ENCODE measurements at places on chromosomes 1 and 21. TPM values are rescaled to one million over a fixed set of nuclear protein-coding genes. Genes with fewer than 3 reads are reported as not detected.

GRCh38 chr1:157403608-157404007 lies 148.7 kb downstream of the FCRL5 start:
- no peak for DNase-seq

GRCh38 chr1:159162516-159163265 lies 8.7 kb upstream of the CADM3 start:
- no peak for DNase-seq

DNA sequence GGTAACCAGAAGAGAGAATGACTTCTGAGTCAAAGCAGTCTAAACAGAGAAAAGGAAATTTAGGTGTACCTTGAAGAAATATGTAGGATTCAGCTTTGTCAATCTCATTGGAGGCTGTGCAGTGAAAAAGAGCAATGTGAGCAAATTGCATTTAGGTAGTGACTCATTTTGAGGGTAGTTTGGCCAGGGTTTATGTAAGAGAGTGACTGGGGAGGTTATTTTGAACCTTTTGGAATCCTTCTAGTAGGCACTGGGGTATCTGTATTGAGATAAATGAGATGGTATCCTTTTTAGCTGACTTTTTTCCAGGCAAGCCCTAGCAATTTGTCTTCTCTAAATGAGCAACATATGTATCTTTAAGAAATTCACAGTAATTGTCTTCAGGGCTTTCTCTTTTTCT lies 95.9 kb downstream of the DISP1 start:
- DNase-seq = no peak

DNA sequence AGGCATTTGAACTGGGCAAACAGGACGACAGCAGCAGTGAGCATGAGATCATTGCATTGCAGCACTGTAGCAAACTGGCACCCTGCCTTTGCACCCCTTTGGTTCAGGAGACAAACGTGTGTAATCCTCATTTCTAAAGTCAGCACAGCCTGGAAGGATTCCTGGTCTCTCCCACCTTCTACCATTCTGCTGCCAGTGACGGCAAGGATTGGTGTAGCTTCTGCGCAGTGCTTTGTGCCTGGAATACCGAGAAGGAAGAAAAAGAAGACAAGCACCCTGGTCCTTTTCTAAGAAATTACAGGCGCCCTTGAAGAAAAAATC lies 805.3 kb downstream of the USP25 start:
- peak; percentile 92 for DNase-seq

GRCh38 chr1:232641507-232641906 lies 11.6 kb upstream of the SIPA1L2 start:
- DNase-seq = no peak

GRCh38 chr1:217188280-217189237 lies 442.3 kb downstream of the GPATCH2 start:
- no peak for DNase-seq

GRCh38 chr1:179598631-179599030 lies 7.0 kb downstream of the TDRD5 start:
- no peak for DNase-seq

DNA sequence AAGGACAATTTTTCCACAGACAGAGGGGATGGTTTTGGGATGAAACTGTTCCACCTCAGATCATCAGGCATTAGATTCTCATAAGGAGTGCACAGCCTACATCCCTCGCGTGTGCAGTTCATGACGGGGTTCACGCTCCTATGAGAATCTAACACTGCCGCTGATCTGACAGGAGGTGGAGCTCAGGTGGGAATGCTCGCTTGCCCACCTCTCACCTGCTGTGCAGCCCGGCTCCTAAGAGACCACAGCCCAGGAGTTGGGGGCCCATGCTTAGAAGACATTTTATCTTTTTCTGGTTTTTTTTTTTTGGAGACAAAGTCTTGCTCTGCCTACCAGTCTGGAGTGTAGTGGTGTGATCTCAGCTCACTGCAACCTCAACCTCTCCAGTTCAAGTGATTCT lies 16.0 kb downstream of the GNB1 start:
- DNase-seq = no peak

- no peak for DNase-seq
Measured at GRCh38 chr21:30953605-30954004, 72.2 kb upstream of the KRTAP11-1 start.

DNA sequence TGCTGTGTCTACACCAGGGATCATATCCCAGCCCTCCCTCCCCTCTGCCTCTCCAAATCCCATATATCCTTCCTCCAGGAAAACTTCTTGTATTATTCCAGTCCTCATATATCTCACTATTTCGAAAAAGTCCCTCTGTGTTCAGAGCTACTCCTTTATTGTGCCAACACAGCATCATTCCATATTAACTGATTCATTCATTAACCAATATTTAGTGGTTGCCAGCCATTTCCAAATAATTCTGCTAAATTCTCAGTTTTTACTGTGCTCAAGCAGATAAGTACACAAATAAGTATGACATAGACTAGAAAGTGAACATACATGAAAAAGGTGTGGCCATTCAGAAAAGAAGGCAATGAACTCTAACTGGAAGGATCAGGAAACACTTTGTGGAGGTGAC lies 241.6 kb upstream of the DUSP10 start:
- DNase-seq = no peak

DNA sequence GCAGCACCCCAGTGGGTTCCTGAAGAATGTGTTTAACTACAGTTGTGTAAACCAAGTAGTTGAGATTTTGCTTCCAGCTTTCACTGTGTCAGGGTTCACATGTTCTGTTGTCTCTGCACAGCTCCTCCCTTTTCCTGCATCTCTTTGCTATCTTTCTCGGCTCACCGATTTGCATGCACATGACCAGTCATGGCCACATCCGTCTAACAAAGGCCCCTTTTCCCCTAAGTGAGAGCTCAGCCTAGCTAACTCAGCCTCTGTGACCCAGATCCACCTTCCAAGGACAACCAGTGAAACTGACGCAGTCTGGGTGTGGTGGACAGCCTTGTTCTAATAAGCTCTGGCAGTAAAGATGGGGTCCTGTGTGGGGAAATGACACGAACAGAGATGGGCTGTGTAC lies 101.1 kb downstream of the ZP4 start:
- no peak for DNase-seq

DNA sequence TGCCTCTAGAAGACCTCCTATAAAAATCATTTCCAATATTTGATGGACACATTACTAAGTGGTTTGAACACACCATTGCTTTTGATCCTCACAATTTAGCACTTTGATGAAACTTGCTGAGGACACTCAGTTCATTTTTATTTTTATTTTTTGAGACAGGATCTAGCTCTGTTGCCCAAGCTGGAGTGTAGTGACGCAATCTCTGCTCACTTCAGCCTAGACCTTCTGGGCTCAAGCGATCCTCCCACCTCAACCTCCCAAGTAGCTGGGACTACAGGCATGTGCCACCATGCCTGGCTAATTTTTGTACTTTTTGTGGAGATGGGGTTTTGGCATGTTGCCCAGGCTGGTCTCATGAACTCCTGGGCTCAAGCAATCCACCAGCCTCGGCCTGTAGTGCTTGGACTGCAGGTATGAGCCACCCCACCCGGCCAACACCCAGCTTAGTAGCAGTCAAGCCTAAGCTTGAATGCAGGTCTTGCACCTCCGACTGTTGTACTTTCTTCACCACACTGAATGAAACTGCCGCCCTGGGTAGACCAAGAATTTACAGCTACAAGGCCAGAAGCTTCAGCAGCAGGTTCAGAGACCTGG lies 24.8 kb upstream of the ATP2B4 start:
- DNase-seq = no peak

GRCh38 chr1:221468546-221468945 lies 273.3 kb downstream of the DUSP10 start:
- no peak for DNase-seq

DNA sequence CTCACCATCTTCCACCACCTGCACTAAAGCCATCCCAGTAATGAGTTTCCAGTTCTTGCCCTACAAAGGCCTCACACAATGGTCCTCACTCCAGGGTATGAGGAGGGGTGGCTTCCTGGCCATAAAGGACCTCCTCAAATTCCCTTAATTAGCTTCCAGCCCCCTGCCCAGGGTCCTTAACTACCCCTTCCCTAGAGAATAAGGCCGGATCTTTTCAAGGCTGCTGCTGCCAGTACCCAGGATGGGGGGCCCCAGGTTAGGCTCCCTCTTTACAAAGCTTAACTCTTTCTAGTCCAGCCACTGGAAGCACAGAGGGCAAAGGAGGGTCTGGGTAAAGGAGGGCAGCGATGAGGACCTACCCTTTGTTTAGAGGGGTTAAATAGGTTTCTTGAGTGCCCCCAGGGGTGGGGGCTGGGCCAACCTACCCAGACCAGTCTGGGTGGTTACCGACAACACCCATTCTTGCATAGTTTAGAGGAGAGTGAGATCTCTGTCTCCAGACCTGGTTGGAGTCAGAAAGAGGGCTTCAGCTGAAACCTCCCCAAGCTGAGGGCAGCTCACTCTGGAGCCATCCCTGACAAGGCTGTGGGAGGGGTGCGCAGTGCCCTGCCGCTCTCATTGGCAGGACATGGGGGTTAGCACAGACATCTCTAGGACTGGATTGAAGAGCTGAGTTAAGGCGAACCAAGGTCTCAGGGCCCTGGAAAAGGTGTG lies 7.1 kb downstream of the BLACAT1 start:
- no peak for DNase-seq

DNA sequence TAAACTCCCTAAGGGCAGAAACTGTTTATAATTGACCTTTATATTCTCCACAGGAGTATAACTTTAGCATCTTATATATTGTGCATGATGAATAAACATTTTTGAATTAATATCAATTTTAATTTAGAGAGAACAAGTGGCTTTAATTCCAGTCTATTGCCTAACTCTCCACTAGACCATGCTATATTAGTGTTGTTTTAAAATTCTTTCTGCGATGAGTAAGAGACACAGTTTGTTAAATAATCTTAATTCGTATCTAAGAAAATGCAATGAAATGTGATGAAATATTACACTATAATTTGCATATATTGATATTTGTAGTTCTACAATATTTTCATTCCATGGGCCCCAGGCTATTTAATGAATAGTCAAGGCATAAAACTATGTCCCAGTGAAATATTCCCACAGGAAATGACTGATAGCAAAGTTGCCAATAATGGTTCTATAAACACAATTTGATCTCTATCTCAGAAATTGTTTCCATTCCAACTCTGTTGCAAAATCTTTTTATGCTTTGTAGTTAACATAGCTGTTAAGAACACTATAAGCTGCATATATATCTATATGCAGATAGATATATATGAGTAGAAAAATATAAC lies 2.9 kb upstream of the SYDE2 start:
- no peak for DNase-seq

GRCh38 chr1:78831731-78832360 lies 174.7 kb downstream of the ADGRL4 start:
- no peak for DNase-seq

DNA sequence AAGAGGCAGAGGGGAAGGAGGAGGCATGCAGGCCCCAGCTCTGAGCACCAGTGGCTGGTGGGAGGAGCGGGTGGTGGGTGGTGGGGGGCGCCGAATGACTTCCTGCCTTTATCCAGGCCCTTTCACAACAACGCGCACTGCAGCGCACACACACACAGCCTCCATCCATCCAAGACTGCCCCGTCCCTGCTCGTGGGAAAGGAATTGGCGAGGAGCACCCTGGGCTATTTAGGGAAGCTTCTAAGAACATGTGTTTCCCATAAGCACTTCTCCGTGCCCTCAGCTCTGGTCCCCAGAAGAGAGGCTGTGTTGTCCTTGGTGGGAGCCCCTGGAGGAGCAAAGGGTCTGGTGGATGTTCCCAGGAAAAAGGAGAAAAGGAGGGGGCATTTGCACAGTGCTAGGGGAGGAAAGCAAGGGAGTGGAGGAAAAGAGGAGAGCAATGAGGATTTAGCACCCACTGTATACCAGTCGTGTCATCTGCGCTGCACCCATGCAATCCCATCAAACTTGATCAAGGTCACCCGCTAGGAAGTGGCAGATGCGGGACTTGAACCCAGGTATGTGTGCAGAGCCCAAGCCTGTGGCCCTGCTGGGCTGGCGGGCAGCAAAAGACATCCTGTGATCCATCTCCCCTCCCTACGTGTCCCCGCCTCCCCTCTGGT lies 28.1 kb downstream of the EPHA2 start:
- DNase-seq = no peak

DNA sequence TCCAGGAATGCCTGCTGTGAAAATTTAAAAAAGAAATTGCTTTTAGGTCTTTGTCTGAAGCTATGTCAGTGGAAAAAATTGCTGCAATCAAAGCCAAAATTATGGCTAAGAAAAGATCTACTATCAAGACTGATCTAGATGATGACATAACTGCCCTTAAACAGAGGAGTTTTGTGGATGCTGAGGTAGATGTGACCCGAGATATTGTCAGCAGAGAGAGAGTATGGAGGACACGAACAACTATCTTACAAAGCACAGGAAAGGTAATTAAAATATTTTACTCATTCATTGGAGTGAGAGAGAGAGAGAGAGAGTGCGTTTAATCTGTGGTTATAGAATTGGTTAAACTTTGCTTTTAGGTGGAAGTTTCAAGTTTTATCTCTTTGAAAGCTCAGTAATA lies 20.0 kb downstream of the CDC73 start:
- no peak for DNase-seq

The CYP4Z1 gene
- total RNA-seq = 1.2 TPM

The IL20 gene
- total RNA-seq = not detected

The SPATA46 gene
- total RNA-seq = not detected

The HSF2BP gene
- 2.7 TPM for total RNA-seq

The ZMYM4 gene
- 27.7 TPM for total RNA-seq

The RUNX3 gene
- 4.2 TPM for total RNA-seq

The FH gene
- 33.6 TPM for total RNA-seq

The LRRC38 gene
- 2.5 TPM for total RNA-seq

Data from vagina (tissue), 2 donors.